ENCODE measurements at places on chromosomes 7 and 10. TPM values are rescaled to one million over a fixed set of nuclear protein-coding genes. Genes with fewer than 3 reads are reported as not detected.

The ZNF107 gene
- total RNA-seq, result 5.4 TPM

The TUBB8 gene
- total RNA-seq, result not detected

The NPC1L1 gene
- total RNA-seq, result not detected

The EGR2 gene
- total RNA-seq, result 1.1 TPM

The ADCY1 gene
- total RNA-seq, result 2.3 TPM

The FGFR2 gene
- total RNA-seq, result 3.7 TPM

The LRRC4 gene
- total RNA-seq, result not detected

Data from H4 (cell line).